ENCODE measurements at places on chromosomes 3 and 15.

- no peak for DNase-seq
Measured at GRCh38 chr15:88956906-88957305, 43.7 kb upstream of the MFGE8 start.

DNA sequence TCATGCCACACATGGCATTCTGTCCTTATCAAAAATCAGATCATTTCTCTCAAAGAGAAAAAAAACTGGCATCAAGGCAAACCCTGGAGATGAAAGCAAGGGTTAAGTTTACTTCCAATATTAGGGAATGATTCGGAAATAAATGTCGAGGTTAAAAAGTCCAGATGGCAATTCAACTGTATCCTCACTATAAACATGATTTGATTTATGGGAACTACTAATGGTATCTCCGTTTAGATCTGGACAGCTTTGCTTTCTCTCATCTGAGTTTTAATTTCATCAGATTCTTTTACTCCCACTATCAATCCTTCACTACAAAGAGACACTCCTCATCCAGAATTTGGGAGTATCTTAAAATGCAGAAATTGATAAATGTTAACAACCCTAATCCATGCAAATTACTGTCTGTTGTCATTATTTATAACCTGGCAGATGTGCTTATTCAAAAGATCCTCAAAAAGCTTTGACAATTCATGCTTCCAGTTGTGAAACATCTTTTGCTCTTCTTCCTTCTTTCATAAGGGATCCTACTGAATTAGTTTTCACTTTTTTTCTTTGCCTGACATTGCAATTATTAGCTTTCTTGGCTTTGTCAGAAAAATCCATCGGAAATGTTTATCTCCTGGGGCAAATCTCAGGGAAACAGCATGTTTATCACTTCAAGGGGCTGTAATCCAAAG lies 903.2 kb downstream of the MCTP2 start:
- DNase-seq, result no peak

- DNase-seq, result peak; percentile 69
Measured at GRCh38 chr3:32973982-32974381, 22.5 kb downstream of the CCR4 start.

DNA sequence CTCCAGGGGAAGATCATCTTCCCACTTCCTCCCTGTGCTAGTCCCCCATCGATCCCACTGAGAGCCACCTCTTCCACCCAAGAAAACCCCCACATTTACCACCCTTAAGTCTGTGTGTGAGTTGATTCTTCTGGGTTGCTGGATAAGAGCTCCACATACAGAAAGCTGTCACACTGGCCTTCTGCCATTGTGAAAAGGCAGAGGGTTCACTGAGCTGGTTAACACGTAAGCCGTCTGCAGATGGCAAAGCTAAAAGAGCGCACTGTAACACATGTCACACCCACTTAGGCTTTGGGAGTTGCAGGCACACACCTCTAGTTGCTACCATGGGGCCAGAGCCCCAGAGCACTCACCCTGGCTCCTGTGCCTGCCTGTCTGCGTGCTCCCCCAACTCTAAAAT lies 309.8 kb upstream of the LRRC3B start:
- DNase-seq, result no peak

DNA sequence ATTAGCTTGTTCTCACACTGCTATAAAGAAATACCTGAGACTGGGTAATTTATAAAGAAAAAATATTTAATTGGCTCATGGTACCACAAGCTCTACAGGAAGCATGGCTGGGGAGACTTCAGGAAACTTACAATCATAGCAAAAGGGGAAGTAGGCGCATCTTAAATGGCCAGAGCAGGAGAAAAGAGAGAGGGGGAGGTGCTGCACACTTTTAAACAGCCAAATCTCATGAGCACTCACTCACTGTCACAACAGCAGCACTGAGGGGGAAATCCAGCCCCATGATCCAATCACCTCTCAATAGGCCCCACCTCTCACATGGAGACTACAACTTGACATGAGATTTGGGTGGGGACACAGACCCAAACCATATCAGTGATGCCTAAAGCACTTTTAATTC lies 82.5 kb downstream of the DCLK3 start:
- no peak for DNase-seq

GRCh38 chr3:58329922-58330413 lies 2.7 kb upstream of the PXK start:
- DNase-seq, result no peak

DNA sequence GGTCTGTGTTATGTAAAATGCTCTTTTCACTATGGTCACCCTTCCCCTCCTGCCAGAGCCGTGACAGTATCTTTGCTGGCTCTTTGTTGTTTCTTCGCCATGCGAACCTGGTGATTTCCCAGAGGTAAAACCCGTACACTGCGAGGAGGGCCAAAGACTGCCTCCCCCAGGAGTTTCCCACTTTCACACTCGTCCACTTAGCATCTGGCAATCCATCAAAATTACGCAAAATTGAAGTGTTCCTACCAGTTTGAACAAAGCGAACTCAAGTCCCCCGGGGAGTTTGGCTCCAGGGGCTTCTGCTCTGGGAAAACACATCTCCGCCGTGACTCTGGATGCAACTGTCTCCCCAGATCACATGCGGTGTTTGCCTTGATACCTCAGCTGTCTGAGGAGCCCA lies 239.9 kb downstream of the FAM43A start:
- no peak for DNase-seq

- no peak for DNase-seq
Measured at GRCh38 chr3:29690686-29691353, 409.9 kb downstream of the RBMS3 start.

DNA sequence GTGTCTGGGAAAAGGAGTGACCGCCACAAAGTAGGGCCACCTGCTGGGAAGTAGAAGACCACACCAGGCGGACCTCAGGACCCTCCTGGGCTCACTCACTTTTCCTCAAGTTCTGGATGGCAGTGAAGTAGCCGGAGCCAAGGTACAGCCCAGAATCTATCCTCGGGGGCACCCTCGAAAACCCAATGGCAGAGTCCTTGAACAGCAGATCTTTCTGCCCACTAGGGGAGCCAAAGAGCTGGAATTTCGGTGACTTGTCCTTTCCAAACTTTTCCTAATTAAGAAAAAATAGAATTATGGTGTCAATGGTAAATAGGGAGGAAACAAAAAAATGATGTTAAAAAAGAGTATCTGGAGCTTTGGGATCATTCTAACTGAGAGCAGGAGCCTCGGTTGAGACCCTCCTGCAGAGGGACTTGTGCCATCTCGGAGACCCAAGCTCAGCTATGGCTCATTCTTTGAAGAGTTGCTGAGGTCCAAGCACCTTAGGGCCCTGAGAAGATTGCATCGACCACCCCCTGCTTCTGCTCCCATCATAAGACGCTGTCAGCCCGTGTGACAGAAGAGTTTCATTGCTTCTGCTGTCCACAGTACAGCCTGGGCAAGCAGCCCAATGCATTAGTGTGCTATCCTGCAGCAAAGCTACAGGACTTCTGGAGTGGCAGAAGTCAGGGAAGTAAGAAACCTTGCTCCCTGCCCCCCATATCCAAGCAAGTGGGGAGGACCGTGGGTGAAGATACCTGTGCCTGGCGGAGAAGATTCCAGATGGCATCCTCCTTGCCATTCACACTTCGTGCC lies 14.8 kb downstream of the LTF start:
- no peak for DNase-seq

DNA sequence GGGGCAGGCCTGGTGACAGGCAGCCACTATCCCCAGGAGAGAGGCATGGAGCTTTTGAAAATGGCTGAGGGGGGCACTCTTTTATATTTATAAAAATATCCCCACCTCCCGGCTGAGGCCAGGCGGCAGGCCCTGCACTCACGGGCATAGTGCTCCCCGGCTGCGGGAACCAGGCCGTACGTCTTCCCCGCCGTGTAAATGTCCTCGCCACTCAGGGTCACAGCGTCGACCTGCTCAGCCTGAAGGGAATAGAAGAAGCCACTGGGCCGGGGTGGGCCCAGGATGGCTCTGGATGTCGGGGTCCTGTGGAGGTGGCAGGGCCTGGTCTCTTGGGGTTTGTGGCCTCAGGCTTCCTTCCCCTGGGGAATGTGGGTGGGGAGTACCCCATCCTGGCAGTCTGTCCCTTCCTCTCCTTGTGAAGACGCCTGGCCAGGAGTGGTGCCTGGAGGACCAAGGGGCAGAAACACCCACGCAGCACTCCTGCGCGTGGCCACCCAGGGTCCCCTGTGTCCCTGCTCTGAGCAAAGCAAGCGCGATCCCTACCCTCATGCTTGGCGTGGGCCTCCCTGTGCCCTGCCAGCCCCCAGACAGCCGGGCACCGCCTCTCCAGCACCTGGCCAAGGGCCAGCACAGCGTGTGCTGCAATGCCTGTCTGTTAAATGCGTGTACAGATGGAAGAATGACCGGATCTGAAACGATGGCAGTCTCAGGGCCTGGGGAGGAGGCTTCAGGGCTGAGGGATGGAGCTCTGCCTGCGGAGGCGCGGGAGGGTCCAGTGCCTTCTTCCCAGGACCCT lies 18.9 kb downstream of the MELTF start:
- DNase-seq, result no peak

- DNase-seq, result peak; percentile 23
Measured at GRCh38 chr15:101773496-101774100, 29.7 kb upstream of the OR4F6 start.

DNA sequence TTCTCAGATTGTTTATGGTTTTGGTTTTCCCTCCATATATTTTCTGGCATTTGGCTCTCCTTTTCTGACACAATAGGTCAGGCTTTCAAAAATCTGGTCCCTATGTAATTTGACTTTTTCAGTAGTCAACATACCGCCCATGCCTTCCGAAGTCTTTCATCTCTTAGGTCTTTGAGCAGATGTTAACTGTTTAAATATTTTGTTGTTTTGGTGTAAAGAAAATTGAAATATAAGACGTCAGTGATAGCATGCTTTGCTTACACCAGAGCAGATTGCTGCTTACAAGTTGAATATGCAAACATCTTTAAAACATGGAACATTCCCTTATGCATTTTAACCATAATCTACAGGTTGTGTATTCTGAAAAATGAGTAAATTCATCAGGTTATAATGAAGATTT lies 233.0 kb downstream of the PTPRG start:
- DNase-seq, result no peak

Measured in activated CD4-positive, alpha-beta T cell treated with anti-CD3 and anti-CD28 coated beads, Interleukin-2, amount 10 ng/mL, durations not matched to agents 7 days and 5 days (primary cell).